ENCODE measurements at places on chromosomes 12 and 14.

DNA sequence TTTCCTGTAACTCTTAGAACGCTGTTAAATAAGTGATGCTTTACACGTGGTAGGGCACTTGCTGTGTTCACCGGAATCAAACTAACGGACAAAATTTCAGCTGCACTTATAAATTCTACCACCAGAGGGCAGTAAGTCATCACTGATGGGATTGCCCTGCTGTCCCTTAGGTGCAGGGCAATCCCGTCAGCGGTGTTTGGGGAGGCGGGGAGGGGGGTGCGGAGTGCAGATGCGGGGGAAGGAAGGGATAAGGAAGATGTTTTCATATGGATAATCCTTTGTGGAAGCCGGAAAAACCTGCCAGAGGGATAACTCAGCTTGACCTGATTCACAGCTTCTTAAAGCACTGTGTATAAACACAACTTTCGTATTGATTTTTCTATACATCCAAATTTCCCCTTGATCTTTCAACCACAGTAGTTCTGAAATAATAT lies 21.7 kb upstream of the SLC10A1 start:
- peak; percentile 72 for DNase-seq

GRCh38 chr14:96167224-96168148 lies 37.2 kb upstream of the BDKRB2 start:
- DNase-seq = no peak

DNA sequence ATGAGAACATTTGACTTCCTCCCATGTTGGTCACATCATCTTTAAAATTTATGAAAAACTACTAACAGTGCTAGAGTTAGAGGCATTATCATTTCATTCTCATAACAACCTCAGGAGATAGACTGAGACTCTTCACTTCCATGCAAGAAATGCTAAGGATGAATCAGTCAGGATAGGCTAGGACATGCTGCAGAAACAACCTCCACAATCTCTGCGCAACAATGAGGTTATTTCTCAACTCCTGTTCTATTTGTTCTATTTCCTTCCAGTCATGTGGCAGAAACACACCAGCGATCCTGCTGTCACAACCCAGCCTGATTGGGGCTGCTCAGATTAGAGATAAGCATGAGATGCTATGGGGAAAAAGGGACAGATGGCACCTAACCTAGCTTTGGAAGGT lies 49.0 kb upstream of the TMEM263 start:
- no peak for DNase-seq

- DNase-seq = no peak
Observed at GRCh38 chr12:96108321-96108720, 72.9 kb upstream of the LTA4H start.

GRCh38 chr14:104979758-104980610 lies 1.8 kb upstream of the AHNAK2 start:
- DNase-seq = no peak

DNA sequence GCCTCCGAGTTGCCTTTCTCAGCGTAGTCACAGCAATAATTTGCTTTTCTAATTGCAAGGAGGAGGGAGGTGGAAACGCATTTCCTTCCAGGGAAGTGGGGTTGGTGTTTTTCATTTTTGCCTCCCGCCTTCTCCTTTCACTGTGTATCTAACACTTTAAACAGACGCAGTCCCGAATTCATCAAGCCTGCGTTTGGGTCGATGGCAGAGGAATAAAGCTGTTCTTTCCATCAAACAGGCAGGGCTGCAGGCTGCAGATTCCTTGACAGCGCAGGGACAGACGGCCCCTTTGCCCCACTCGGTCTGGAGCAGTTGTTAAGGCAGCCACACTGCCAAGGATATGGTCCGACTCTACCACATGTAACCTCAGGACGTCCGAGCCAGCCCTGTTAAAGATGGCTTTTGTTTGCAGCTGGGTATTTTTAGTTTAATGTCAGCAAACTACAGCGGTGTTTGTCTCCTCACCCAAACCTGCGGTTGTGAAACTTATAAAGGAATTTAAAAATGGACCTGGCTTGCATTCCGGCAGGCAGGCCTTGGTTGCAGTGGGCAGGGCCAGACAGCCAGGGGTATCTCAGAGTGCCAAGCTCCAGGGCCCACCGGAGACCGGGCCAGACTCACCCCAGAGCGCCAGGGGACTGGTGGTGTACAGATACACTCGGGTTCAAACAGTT lies 2.1 kb downstream of the CHST11 start:
- DNase-seq = peak; percentile 77

DNA sequence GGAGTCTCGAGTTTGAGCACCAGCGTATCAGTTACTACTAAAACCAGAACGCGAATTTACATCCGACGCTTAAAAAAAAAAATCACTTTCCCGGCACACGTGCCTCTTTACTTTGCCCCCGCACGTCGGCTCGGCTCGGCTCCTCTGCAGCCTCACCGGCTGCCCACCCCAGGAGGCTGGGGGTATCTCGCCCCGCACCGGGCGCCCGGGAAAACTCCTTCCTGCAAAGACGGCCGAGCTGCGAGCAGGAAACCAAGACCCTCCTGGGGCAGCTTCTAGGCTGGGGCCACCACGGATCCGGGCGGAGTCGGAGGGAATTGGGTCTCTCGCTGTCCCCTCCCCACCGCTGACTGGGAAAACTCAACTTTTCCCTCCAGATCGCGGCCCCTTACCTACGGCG lies 610 bp downstream of the VSIG10 start:
- no peak for DNase-seq

DNA sequence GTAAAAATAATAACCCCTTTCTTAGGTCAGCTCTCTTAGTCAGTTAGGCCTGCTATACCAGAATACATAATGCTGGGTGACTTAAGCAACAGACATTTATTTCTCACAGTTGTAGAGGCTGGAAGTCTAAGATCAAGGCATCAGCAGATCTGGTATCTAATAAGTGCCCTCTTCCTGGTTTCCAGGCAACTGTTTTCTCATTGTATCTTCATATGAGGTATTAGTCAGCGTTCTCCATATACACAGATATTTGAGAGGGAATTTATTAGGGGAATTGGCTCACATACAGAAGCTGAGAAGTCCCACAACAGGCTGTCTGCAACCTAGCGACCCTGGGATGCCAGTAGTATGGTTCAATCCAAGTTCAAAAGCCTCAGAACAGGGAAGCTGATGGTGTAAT lies 896.0 kb downstream of the GALC start:
- no peak for DNase-seq

- no peak for DNase-seq
Observed at GRCh38 chr12:24223926-24224325, 274.5 kb upstream of the SOX5 start.
